ENCODE measurements at places on chromosomes 7 and 10.

GRCh38 chr7:125467996-125468854 lies 538.6 kb upstream of the POT1 start:
- ATAC-seq: no peak

DNA sequence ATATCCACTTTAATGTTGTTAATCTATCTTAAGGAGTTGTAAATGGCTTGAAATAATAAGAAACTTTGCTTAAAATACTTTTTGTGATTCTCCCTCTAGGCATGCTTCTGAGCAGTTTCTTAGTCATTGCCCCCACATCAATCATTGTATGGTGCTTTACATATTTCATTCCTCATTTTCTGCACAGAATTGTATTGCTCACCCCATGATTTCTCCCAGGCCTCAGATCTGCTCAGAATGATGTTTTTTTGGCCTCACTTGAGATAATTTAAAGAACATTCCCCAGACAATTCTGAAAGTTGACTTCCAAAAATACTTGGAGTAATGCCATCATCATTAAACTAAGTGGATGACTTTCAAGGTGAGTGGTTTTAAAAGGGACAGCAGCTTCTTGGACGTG lies 82.1 kb upstream of the PRPS1L1 start:
- ATAC-seq: no peak

- ATAC-seq: no peak
These were observed 12.3 kb downstream of the IQUB start for GRCh38 chr7:123522066-123522465.

GRCh38 chr10:107847620-107848019 lies 683.1 kb upstream of the SORCS1 start:
- ATAC-seq: no peak

GRCh38 chr10:83214136-83214535 lies 925.2 kb upstream of the GHITM start:
- ATAC-seq: no peak

DNA sequence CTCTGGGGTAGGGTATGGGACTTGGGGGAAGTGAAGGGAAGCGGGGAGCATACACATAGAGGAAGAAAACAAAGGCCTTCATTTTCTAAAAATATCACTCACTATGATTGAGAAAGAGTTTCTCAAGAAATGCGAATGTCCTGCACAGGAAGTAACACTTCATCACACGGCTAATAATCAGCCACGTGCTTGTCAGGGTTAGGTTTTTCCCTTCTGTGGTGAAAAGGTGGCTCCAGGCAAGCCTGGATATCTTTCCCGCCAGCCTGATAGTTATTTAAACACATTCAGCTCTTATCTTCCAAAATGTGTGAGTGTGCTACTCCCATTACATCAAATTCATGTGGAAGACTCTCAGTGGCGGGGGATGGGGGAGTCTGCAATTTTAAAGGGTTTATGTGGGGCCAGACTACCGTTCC lies 166.4 kb upstream of the ADO start:
- ATAC-seq: no peak

DNA sequence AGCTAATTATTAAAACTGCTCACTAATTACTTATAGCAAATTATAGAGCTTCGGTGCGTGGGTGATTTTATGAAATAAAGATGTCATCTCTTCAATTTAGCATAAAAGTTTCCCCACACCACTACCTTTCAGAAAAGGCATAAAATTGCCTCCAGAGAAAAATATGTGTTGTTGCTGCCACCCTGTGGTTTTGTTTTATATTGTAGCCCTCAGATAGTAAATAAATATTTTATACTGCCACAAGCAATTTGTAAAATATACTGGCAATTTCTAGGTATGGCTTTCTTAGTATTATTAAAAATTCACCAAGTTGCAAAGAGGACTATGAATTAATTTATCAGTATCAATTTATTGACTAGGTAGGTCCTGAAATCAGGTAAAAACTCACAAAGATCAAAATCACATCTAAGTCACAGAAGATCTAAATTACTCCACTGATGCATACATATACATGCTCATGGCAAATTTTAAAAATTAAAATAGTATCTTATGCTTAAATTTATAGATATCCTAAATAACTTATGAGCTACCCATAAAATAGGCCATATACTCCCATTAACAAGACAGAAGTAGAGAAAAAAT lies 26.5 kb downstream of the ASNS start:
- ATAC-seq: no peak

DNA sequence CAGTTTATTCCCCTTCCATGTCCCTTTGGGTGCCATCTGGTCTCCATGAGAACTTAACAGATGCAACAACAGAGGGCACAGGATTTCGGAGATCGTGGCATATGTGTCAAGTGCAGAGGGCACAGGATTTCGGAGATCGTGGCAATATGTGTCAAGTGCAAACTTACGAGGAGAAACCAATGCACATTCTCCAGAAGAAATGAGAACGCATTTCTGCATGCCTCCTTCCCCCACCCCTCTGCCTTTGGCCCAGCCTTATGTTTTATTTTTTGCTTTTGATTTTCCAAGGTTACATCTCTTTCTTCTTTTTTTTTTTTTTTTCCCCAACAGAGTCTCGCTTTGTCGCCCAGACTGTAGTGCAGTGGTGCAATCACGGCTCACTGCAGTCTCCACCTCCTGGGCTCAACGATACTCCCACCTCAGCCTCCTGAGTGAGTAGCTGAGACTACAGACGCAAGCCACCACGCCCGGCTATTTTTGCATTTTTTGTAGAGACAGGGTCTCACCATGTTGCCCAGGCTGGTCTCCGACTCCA lies 586 bp upstream of the ANKRD26 start:
- ATAC-seq: no peak

GRCh38 chr10:93707623-93708022 lies 5.2 kb upstream of the FRA10AC1 start:
- ATAC-seq: no peak

- ATAC-seq: no peak
These were observed 62.7 kb downstream of the LRRC4 start for GRCh38 chr7:127968547-127968946.

DNA sequence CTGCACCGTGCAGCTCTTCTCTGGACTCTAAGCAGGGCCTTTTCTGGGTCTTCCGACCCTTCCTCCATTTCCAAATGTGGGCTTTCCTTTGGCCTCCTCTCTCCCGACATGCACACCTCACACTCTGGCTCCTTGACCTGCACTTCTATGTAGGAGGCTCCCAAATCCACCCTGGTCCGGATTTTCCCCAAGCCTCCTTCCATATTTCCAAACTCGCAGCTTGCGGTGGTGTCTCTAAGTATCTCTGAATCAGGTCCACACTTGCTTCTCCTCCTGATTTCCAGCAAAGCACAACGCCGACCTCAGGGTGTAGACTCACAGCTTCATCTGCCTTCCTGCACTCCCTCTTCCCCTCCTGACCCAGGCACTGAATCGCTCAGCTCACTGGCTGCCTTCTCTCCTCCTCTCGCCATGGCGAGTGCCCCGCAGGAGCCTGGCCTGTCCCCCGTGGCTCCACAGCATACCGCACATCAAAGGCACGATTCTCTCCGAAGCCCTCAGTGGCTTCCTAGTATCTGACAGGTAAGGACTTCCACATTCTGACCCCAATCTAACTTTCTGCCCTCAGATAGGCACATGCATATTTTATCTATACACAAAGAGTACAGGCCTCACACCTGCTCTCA lies 27.8 kb downstream of the DIP2C start:
- no peak for ATAC-seq

DNA sequence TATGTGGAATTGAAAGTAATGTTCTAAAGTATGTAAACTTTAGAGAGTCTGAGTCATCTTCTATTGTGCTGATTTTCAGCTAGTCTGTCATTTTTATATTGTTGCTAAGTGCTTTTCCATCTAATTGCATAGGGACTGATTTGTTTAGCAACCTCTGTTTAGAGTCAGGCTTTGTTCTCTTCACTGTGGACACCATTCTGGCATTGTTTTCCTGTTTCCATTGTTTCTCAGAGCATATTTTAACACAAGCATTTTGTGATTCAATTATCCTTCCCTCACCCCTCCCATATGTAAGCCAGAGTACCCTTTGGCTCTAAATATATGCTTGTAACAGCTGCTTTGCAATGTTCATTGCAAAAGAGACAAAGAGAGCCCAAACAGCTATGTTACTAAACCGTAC lies 748.4 kb upstream of the PHF14 start:
- no peak for ATAC-seq

- ATAC-seq: no peak
These were observed 20.2 kb downstream of the RTKN2 start for GRCh38 chr10:62248465-62248864.

GRCh38 chr10:51073453-51074237 lies 642 bp upstream of the PRKG1 start:
- peak; percentile 31 for ATAC-seq

GRCh38 chr10:69749178-69750010 lies 52.3 kb upstream of the COL13A1 start:
- no peak for ATAC-seq

DNA sequence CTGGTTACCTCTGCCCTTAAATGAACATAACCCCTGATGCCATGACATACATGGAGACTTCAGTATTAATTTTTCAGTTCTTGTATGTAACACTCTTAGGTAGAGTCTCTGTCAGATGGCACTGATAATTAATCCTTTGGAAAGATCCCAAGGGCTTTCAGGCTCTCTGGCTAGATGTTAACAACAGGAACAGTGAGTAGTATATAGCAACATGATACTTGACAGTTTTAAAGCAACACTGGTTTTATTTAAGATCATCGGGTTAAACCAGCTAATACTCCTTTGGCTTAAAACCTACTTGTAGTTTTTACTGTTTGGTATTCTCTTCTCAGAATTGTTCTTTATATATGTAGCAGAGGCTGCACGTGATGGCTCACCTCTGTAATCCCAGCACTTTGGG lies 27.3 kb downstream of the AHCYL2 start:
- ATAC-seq: no peak

DNA sequence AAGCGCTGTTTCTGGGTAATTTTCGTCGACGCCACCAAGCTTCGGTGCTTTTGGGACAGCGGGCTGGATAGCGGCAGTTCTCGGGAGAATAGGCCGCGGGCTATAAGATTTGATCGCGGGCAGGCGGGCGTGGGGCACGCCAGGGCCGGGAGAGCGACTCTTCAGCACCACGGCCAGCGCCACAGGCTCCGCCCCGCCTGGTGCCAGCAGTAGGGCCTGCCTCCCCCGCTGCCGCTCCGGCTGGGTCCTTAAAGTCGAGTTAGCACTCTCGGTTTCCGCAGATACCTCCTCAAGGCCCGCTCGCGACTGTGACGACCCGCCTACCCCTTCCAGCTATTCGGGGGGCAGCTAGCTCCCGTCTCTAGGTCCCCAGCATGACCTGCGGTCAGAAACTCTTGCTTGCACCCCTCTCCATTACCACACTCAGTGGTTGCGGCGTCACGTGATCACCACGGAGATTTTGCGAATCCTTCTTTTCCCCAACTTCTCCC lies 9.4 kb downstream of the NXPH1 start:
- ATAC-seq: no peak

DNA sequence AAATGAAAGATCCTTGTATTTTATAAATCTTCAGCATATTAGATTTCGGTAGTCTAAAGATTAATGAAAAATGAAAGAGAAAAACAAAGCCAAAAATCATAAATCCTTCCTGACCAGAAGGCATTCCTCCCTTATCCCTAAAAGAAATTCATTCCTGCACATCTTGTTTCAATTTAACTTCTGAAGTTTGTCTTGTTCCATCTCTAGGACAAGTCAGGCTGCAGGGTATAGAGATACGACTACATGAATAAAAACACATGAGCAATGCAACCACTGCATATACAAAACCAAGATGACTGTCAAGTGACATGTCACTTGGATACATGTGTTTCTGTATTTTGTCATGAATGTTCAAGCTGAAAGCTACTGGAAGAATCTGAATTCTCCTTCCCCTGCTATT lies 214.9 kb downstream of the JAZF1 start:
- ATAC-seq: no peak

GRCh38 chr10:72883861-72884260 lies 9.7 kb upstream of the OIT3 start:
- no peak for ATAC-seq

- ATAC-seq: no peak
These were observed 59.9 kb downstream of the COL26A1 start for GRCh38 chr7:101422356-101423195.

- ATAC-seq: no peak
These were observed 377.8 kb downstream of the GFRA1 start for GRCh38 chr10:115895166-115895565.

GRCh38 chr10:131779661-131780394 lies 121.0 kb upstream of the PPP2R2D start:
- ATAC-seq: no peak

DNA sequence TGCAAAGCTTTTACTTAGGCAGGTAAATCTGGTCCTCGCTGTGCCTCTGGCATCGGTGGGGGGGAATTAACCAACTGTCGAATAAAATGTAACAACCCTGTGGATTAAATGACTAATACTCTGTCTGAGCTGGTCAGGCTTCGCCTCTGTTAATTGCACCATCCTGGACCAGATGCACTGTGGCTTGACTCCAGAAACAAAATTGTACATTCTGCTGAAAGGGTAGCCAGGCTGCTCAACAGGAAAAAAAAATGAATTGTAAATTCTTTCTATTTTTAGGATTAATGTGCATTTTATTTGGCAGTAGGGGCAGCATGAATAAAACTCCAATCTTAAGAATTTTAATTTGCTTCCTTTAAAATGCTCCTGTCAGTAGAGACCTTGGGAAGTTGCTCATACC lies 389.4 kb downstream of the SORCS1 start:
- ATAC-seq: no peak

- peak; percentile 57 for ATAC-seq
These were observed 220.4 kb downstream of the DOCK4 start for GRCh38 chr7:111985798-111986197.

DNA sequence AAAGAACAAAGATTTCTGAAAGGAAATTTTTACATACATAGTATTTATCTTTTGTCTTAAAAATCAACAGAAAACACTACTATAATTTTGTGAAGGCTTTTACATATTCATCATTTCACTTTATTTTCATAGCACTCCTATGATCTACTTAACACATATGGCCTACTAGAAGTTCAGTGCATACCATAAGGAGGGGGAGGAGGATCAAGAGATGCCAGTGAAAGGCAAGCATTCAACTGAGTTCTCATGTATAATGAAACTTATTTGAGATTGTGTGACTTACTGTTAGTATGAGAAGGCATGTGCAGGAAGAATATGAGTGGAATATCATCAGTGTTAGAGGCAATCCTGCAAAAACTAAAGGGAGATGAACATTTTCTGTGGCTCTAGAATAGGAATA lies 10.6 kb downstream of the BRAF start:
- ATAC-seq: no peak

DNA sequence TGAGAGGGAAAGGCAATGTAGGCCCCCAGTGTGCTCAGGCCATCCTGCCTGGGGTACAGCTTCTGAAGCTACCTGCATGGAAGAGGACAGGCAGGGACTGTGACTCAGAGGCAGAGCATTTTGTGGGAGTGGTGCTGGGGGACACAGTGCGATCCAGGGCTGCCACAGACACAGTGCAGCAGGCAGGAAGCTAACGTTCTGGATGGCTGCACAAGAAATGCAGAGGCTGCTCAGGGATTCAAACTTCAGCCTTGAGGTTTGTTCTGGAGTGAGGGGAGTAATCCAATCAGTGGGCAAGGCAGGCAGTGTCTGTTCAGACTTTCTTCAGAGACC lies 648.0 kb upstream of the IGFBP3 start:
- peak; percentile 83 for ATAC-seq

Measured in esophagus mucosa (tissue), 1 donor.